ENCODE measurements at places on chromosomes 13 and 19.

DNA sequence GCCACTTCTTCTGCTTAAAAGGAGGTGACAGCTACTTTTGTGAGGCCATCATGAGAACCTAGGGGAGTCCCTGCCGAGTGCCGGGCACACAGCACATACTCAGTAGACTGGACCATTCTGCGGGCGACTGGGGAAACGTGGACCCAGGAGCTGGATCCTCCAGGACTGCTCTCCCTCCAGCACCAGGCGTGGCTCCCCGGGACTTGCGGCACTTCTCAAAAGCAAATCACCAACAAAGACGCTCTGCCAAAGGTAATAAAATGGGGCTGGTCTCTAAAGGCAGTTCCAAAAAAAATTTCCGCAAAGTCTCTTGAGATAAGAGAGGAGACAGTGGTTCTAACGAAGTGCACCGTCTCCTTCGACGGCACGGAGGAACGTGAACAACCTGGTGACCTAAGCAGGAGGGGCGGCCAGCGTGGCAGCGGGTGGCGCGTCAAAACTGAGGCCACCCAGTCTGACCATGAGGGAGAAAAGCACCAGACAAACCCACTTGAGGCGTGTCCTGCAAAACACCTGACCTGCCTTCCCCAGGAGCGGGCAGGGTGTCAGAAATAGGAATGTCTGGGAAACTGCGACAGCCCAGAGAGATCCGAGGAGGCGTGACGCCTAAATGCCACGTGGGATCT, 1.4 kb upstream of the TMPRSS9 start:
- no peak for DNase-seq

- DNase-seq = peak; percentile 77
Measured at GRCh38 chr19:49593233-49594113, 2.5 kb downstream of the PRR12 start.

DNA sequence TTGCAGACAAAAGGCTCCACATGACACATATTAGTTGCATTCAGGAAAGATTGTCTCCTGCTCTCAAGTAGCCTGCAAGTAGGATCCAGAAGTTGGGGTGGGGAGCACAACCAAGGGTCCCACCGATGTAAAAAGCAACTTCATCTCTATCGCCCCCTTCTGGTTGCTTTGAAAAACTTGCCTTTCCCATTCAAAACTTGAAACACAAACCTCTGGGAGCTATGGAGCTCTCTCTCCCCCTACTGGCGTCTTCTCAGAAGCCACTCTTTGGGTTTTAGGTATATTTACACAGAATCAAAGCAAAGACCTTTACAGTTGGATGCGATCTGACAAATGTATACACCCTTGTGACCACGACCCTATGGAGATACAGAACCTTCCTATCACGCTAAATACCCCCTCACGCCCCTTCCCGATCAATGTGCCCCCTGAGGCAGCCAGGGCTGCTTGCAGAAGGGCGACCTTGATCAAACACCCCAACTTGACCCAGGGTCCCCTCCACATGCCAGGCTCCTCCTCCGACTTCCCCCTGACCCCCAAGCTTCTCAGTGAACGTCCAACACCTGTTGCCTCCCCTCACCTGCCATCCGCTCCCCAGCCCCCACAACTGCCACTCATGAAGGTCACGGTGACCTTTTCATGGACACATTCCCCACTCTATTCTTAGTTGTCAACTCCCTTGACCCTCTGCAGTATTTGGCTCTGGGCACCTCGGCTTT, 10.1 kb downstream of the NOSIP start:
- no peak for DNase-seq

- no peak for DNase-seq
Measured at GRCh38 chr13:101784313-101784712, 331.8 kb downstream of the ITGBL1 start.

GRCh38 chr13:101612735-101613134, 160.3 kb downstream of the ITGBL1 start:
- DNase-seq = no peak

DNA sequence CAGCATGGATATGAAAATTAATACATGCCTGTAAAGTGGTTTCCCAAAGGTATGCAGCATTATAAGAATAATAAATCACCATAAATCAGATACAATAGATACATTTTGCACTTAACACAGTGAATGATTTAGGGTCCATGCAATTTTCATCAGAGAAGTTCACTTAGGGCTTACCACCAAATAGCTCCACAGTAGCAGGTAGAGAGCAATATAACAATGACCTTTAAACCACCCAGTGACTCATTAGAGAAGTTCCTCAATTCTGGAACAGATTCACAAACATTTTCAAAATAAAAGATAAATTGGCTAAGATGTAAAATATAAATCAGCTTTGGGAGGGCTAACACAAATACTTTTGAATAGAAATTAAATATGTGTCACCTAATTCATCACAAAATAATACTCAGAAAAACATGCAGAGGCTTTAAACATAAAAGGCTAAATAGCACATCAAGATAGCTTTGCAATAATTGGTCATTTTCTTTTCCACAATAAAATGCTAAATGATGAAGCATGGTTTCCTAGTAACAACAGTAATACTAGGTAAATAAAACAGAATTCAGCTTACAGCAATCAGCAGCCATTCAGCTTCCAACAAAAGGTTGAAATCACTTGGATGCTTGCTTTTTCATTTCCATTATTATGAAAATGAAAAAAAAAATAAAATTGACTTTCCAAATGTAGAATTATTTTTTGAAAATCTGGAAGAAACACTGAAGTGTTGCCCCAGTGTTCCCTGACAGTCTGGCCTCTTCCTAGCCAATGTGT, 84.3 kb upstream of the NBEA start:
- DNase-seq = no peak

DNA sequence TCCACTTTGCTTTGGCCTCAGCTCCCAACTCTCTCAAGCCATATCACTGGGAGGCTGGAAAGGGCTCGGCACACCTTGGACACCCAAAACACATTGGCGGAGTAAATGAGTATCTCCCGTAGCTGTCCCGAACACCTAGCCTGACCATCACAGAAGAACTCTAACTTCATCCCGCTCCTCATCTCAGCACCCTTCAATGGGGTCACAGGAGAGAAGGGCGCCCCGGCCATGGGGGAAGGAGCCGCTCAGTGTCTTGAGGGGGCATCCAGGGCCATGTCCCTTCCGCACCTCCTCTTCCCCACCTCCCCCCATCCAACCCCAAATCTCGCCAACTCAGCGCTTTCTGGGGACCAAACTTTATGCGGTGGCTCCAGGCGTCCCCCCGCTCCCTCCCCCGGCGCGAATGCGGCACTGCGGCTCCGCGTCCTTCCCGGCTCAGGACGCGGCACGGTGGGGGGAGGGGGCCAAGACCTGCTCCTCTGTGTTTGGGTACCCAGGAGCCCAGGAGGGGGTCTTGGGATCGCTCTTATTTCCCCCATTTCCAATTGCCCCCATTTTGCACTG, 3.0 kb downstream of the KCNC3 start:
- no peak for DNase-seq

GRCh38 chr19:24052811-24053210, 34.2 kb upstream of the ZNF254 start:
- DNase-seq = no peak

GRCh38 chr19:590750-591098, 1.0 kb downstream of the HCN2 start:
- DNase-seq = no peak

DNA sequence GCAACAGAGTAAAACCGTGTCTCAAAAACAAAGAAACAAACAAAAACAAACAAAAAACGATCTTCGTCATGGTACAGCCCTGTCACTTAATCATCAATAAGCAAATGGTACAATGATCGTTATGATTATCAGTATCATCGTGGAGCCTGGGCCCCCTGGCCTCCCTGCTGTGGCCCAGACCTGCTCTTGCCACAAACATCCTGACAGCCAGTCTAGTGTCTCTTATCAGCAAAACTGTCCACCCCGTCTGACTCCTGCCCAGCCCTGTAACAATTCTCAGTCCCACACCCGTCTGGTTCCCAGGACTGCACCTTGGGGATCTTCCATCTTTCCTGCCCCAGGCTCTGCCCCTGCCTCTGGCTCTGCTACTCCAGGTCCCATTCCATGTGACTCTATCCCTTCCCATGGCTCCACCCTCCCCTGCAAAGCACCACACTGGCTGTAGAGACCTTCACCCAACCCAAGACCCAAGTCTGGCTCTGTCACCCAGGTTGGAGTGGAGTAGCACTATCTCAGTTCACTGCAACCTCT, 5.7 kb downstream of the ZNF653 start:
- DNase-seq = no peak

GRCh38 chr13:42625611-42626010, 51.7 kb downstream of the TNFSF11 start:
- DNase-seq = no peak

Data from stimulated activated CD4-positive, alpha-beta T cell treated with anti-CD3 and anti-CD28 coated beads, Interleukin-1b, Interleukin-23, amount 100 ng/mL, for 1 hour (primary cell).